Subcutaneous preadipocyte (primary cell): ENCODE measurements at places on chromosomes 2 and 18. TPM values are rescaled to one million over a fixed set of nuclear protein-coding genes. Genes with fewer than 3 reads are reported as not detected.

The ASB18 gene
- total RNA-seq: not detected in 2 replicates

The UGT1A3 gene
- not detected in 2 replicates for total RNA-seq

The EMX1 gene
- total RNA-seq: not detected in 2 replicates

The ACTR1B gene
- total RNA-seq: 48.9 and 54.5 TPM in 2 replicates

The GRB14 gene
- 0.37 and 0.78 TPM in 2 replicates for total RNA-seq

The GLI2 gene
- 2.6 and 17.4 TPM in 2 replicates for total RNA-seq
